Smooth muscle cell of bladder (primary cell): ENCODE measurements at places on chromosomes 12 and 14. TPM values are rescaled to one million over a fixed set of nuclear protein-coding genes. Genes with fewer than 3 reads are reported as not detected.

Gene TMPRSS12
- total RNA-seq: not detected in 2 replicates

Gene STXBP6
- 7.3 and 8.5 TPM in 2 replicates for total RNA-seq

Gene MYL2
- total RNA-seq: not detected in 2 replicates

Gene NRL
- 0.28 and 0.46 TPM in 2 replicates for total RNA-seq

Gene GPR132
- under 0.01 and 0.55 TPM in 2 replicates for total RNA-seq

Gene AJUBA
- total RNA-seq: 31.0 and 47.3 TPM in 2 replicates

Gene SERPINA5
- not detected in 2 replicates for total RNA-seq

Gene OGFOD2
- 9.2 and 10.0 TPM in 2 replicates for total RNA-seq
